Stimulated activated CD4-positive, alpha-beta T cell treated with anti-CD3 and anti-CD28 coated beads, TNF-alpha, amount 100 ng/mL, for 1 hour (primary cell): ENCODE measurements at places on chromosomes 5 and 9.

- no peak for DNase-seq
Observed at GRCh38 chr5:73544429-73545402, 20.7 kb downstream of the ANKRA2 start.

GRCh38 chr9:129490583-129491486 lies 130.1 kb downstream of the C9orf50 start:
- no peak for DNase-seq

GRCh38 chr5:71834601-71835000 lies 115.5 kb downstream of the CARTPT start:
- DNase-seq: no peak

DNA sequence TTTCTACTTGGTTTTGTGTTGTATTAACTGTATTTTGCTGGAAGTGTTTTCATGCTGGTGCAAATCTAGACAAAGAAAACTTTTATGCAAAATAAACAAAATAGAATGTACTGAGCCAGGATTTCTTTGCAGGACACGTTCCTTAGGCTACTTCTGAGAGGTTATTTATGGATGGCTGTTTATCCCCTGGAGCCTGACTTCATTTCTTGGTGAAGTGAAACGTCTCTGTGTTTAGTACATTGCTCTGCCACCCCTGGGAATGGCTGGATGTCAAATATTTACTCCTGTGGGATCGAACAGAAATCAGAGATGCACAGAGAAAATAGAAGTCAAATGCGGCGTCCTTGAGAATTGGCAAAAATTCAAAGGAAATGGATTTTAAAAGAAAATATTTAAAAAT lies 327.1 kb upstream of the MPDZ start:
- no peak for DNase-seq

GRCh38 chr5:123916345-123917121 lies 404.6 kb downstream of the CSNK1G3 start:
- no peak for DNase-seq

DNA sequence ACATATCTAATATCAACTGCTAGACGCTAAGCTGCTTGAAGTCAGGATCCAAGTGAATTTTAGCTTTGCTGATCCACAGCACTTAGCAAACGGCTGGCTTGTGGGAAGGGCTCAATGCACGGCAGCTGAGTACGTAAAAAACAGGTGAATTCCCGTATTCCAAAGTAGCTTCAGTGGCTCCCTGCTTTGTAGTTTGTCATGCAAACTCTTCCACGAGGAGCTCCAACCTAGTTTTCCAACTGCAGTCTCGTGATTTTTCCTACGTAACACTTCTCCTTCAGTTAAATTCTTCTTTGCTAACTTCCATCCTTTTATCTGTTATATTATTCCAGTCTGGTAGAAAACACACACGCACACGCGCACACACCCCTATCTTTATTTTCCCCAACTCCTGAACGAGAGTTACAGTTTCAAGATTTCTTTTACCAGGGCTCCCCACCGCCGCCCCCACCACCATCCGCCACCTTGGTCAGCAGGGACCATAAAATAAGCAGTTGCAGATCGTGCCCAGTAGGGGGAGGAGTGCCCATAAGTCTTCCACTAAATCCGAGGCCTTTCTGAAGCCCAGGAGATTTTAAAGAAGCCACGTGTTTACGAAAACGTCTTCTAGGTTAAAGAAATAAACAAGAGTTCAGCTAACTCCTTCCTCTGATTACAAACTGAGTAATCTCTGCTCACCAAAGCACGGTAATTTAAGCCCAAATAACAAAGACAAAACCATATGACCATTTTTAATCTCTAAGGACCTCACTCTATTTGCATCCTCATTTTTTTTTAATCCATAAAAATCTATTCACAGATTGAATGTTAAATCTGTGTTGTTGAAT lies 34.8 kb upstream of the TRIO start:
- DNase-seq: no peak

DNA sequence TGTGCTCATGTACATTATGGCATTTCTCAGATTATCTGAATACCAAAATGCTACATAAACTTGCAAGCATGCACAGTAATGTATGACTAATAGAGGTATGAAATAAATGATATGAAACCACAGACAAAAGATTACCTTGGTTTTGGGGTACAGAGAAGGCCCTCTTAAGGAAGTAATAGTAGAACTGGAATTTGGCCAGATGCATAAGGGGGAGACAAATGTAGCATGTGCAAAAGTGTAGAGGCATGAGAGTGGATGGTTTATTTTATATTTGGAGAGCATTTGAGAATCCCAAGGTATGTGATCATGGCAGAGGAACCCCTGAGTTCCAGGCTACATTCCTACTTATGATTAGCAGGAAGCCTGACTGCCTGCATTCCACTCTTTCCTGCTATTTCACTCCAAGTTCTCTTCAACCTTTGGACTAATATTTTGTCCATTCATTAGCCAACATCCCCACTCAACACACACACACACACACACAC lies 74.2 kb downstream of the MAMDC2 start:
- DNase-seq: no peak

- DNase-seq: no peak
Observed at GRCh38 chr5:158589939-158590338, 509.8 kb downstream of the EBF1 start.

GRCh38 chr5:140140435-140140834 lies 14.7 kb downstream of the IGIP start:
- DNase-seq: no peak

- DNase-seq: no peak
Observed at GRCh38 chr5:139383275-139383992, at the start of gene SLC23A1. TSS of gene SLC23A1 (minus strand) at chr5:139383297. CDS start at chr5:139383253, 44 bp downstream.

DNA sequence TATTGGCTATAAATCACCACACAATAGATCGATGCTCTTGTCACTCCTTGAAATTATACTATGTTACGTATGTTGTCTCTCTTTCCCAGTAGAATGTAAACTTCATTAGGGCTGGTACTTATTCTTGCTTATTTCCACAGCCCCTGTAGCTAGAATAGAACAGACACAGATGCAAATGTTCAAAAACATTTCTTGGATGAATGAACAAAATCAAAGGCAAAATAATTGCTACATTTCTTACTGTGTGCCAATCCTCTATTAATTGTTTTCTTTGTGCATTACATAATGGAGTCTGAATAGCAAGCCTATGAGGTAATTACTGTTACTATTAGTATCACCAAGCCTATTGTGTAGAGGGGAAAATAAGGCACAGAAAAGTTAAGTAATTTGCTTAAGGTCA lies 725 bp upstream of the OR13C2 start:
- no peak for DNase-seq

- no peak for DNase-seq
Observed at GRCh38 chr5:140258016-140258415, 44.9 kb downstream of the PFDN1 start.

- DNase-seq: no peak
Observed at GRCh38 chr5:6585168-6585567, 47.7 kb downstream of the NSUN2 start.

- no peak for DNase-seq
Observed at GRCh38 chr5:147303976-147304375, 69.2 kb downstream of the STK32A start.

- DNase-seq: no peak
Observed at GRCh38 chr5:93589152-93589828, 6.3 kb downstream of the NR2F1 start.

GRCh38 chr9:70911791-70912190 lies 209.6 kb downstream of the TRPM3 start:
- DNase-seq: no peak

DNA sequence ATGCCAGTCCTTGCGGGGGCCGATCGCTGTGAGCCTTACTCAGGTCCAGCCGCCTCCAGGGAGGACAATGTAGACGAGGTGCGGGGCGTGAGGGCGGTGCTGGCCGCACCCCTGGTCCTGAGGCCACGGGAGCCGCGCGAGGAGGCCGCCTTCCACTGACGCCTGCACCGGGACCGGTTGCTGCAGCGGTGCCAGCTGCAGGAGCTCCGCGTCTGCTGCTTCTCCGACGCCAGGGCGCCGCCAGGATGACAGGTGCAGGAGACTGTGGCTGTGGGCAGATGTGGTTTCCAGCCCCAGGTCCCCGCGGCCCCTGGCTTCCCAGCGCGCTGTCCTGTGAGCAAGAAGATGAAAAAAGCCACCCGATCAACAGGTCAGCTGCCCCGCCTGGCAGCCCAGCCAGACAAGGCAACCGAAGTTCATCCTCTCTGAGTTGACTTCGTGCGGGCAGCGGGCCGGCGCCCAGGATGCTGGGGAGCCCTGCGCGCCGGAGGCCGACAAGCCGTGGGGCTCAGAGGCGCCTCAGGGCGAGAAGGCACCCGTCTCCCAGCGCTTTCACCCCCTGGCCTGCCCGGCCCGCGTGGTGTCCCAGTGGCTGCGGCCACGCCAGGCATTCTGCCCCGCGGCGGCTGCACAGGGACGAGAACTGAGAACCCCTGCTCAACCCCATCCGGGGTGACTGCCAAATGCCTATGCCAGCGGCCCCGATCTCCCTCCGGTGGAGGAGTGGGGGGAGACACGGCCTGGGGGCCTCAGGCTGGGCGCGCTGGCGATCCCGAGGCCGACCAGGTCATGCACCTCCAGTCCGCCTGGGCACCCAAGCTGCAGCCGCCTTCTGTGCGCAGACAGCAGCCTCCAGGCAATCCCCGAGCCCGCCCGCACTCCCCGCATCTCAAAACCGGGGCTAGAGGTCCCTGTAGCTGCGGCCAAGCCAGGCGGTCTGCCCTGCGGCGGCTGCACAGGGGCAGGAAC lies 43.4 kb upstream of the BICD2 start:
- DNase-seq: no peak

DNA sequence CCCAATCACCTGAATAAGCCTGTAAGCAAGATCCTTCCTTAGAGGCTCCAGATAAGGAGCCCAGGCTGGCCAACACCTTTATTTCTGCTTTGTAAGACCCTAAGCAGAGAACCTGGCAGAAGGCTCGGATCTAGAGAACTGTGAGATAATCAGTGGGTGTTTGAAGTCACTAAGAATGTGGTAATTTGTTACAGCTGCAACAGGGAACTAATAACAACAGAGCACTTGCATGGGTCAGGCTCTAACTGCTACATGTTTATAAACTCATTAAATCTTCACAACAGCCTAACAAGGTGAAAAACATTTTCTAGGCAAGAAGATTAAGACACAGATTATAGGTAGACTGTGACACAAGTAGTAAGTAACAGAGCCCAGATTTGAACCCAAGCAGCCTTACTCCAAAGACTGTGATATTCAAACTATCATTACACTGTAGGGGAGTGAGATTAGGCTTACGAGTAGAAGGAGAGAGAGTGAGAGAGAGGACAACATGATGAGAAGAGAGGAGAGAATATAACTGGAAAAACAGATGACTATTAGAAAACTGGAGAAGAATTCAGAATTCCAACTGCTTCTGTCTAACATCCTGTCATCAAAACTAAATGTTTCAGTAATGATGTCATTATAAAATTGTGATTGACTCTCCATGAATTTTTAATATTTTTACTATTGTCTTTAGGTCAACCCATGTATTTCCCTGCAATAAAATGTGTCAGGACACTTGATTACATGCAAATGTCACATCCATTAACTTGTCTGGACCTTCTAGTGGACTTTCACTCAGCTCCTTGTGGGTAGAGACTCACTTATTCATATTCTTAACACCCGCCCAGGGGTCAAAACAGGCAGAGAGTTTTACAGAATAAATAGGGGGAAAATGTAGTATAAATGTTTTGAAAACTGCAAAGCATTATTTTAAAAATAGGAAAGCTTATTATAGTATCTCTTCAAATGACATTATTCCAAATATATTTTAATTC lies 290.9 kb upstream of the RGMB start:
- DNase-seq: no peak

DNA sequence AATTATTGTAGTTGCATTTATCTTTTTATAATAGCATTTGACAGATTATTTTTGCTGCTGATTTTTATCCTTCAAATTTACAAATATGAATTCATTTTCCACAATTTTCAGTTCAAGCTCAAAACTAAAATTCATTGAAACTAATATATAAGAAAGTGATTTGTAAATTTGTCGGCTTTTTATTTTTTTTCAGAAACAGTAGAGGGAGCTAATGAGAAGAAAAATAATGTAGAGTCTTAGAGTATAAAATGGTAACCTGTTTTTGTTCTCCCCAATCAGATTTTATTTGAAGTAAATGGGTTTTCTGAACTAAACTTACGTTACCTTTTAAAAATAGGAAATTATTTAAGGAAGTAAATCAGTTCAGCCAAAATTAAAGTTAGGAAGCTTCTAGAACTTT lies 19.2 kb downstream of the PRRC1 start:
- no peak for DNase-seq

DNA sequence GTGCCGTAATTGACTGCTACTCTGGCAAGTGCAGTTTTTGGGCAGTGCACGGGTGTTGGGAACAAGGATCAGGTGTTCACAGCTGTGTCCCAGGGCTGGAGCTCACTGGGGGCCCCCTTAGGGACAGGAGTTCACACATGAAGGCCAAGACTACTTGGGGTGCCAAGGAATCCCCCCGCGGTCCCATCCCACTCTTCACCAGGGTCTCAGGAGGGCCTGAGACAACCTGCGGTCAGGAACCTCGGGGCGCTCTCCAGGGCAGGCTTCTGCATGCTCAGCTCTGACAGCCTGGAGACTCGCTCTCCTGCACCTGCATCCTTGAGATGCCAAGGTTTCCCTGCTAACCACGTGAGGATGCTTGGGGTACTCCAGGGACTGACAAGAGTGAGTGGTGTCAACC lies 2.3 kb upstream of the MAN1B1 start:
- no peak for DNase-seq

GRCh38 chr5:174750711-174751110 lies 26.3 kb downstream of the MSX2 start:
- no peak for DNase-seq

GRCh38 chr5:153798830-153799229 lies 239.9 kb downstream of the FAM114A2 start:
- DNase-seq: no peak

- DNase-seq: no peak
Observed at GRCh38 chr5:84870369-84870768, 485.7 kb upstream of the EDIL3 start.

DNA sequence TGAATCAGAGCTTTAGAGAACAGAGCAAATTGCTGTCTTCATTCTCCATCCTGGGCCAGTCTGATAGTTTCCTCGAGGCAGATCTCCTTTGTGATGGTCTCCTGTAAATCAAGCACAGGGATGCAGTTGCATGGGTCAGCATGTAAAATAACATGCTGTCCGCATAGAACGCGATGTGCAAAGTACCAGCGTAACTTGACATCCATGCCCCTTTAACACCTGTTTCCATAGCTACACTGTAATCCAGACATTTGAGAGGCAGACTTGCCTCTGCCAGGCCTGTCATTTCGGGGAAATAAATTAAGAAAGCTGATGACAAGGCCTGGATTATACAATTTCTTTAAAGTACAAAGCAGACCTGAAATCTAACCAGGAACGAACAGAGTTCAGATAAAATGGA lies 413.5 kb downstream of the TLE4 start:
- no peak for DNase-seq
